AG10803 (cell line): ENCODE measurements at places on chromosomes 7 and 10.

- peak; percentile 34 for DNase-seq
Observed at GRCh38 chr7:130290745-130291144, 2.2 kb upstream of the CPA4 start.

GRCh38 chr10:111015181-111015580, 61.6 kb upstream of the ADRA2A start:
- DNase-seq: no peak

DNA sequence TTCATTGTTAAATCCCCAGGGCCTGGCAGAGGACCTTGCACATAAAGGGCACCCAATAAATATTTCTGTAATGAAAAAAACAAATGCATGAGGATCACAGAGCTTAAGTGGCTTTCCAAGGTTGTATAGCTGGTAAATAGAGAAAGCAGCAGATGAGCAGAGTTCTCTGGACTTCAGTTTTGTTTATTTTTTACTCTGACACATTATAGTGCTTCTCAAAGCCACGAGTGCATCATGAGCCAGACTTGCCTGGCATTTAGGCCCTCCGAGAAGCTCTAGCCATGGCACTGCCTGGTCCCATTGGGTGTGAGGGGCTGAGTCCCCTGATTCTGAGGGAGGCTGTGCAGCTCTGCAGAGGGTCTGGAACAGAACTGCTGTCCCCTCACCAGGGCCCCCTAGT, 87.2 kb upstream of the ZNF32 start:
- DNase-seq: peak; percentile 16

DNA sequence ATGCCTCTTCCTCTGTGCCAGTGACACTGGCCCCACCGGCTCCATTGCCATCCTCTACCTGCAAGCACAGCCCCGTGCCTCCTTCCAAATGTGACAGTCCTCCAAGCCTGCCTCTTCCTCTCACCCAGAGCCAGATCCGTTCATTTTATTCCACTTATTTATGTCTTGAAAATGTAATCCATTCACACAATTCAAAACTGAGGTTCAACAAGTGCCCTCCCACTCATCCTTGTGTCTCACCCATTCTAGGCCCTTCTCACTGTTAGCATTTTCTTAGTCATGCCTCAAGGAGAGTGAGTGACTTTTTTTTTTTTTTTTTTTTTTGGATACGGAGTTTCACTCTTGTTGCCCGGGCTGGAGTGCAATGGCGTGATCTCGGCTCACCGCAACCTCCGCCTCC, 41.7 kb downstream of the FKBP6 start:
- no peak for DNase-seq

GRCh38 chr10:120613180-120613579, 156.2 kb downstream of the PLPP4 start:
- DNase-seq: no peak

DNA sequence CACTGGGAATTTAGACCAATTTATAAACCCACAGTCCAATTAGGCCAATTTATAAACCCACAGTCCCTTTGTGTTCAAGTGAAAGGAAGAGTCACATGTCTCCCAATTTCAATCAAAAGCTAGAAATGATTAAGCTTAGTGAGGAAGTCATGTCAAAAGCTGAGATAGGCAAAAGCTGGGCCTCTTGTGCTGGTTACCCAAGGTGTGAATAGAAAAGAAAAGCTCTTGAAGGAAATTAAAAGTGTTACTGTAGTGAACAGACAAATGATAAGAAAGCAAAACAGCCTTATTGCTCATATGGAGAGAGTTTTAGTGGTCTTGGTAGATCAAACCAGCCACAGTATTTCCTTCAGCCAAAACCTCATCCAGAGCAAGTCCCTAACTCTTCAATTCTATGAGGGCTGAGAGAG, 245.0 kb downstream of the HDAC9 start:
- no peak for DNase-seq

DNA sequence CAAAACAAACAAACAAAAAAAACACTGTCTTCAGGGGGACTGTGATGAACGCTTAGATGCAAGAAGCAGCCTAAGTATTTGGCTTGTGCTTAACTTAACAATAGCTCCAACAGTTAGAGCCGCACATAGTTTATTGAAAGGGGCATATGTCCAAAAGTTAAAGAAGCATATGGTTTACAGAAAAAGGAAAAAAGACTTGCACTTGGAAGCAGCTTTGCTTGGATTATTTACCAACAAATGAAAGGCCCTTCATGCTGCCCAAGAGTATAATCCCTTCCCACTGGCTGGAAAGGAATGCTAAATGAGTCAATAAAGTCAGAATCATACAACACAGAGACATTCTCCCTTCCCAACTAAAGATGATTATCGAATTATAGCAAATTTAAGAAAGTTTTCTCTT, 77.9 kb downstream of the GLI3 start:
- peak; percentile 69 for DNase-seq

- no peak for DNase-seq
Observed at GRCh38 chr7:139455789-139456188, 27.7 kb downstream of the KLRG2 start.

DNA sequence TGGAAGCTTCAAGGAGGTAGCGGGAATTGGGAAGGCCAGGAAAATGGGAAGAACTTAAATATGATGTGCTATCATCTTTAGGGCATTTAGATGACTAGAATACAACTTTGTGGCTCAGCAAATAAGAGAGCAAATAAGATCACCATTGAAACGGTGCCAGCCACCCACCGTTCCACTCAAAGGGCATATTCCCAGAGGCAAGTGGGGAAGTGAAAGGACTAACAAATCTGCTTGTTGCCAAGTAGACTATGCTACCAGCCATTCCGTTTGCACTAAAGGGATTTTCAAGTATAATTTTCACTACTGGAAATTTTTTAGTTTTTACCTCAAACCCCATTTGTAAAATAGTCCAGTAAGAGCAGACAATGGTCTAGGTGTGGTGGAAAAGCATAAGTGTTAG, 4.0 kb upstream of the PPP1R3C start:
- DNase-seq: no peak

- peak; percentile 30 for DNase-seq
Observed at GRCh38 chr10:93068411-93069244, 5.1 kb upstream of the CYP26A1 start.

GRCh38 chr10:114749014-114749413, 72.6 kb upstream of the FHIP2A start:
- no peak for DNase-seq

- no peak for DNase-seq
Observed at GRCh38 chr10:4790045-4790444, 36.0 kb upstream of the AKR1E2 start.

DNA sequence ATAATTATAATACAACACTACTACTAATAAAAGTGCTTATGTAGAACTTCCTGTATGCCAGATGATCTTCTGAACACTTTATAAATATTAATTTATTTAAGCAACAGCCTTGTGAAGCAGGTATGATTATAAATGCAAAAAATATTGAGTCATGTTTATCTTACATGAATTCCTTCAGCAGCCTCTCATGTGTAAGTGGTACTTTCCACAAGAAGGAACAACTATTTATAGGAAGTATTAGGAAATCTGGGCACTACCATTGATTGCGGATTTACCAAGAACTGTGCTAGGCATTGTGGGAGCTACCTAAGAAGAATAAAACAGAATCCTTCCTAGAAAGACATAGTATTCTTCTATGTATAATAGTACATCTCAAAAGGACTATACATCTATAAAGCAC, 10.7 kb upstream of the STEAP4 start:
- no peak for DNase-seq

DNA sequence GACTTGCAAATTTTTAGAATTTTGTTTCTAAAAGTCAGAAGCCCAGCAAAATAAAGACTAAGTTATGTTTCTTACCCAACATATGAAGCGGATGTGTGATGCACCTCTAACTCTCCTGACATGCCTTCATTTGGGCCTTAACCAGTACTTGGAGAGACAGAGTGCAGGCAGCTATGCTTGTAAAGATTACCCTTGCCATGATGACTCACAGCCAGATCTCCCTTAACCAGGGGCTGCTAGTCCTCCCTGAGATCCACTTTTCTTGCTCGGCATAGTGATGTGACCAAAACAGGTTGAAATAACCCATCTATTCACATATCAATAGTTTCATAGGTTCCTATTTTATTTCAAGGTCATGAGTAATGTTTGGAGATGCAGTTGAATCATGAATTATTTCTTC, 43.6 kb downstream of the PPP1R3A start:
- no peak for DNase-seq

GRCh38 chr7:155387066-155387620, 70.8 kb upstream of the EN2 start:
- DNase-seq: no peak

DNA sequence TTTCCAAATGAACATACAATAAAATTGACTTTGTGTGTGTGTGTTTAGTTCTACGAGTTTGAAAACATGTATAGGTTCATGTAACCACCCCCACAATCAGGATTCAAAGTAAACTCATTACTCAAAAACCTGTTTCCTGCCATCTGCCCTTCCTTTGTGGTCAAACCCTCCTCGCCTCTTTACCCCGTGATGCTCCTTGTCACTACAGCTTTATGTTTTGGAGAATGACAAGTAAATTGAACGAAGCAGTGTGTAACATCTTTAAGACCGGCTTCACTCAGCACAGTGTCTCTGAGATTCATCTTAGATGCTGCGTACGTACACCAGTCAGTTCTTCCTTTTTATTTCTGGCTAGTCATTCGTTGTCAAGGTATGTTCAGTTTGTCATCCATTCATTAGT, 54.6 kb upstream of the MKI67 start:
- DNase-seq: no peak

- DNase-seq: no peak
Observed at GRCh38 chr7:123424463-123424862, 109.9 kb downstream of the IQUB start.

GRCh38 chr10:49564461-49565009, 25.6 kb upstream of the ERCC6 start:
- DNase-seq: peak; percentile 44

GRCh38 chr7:135995748-135996147, 18.6 kb upstream of the MTPN start:
- no peak for DNase-seq

DNA sequence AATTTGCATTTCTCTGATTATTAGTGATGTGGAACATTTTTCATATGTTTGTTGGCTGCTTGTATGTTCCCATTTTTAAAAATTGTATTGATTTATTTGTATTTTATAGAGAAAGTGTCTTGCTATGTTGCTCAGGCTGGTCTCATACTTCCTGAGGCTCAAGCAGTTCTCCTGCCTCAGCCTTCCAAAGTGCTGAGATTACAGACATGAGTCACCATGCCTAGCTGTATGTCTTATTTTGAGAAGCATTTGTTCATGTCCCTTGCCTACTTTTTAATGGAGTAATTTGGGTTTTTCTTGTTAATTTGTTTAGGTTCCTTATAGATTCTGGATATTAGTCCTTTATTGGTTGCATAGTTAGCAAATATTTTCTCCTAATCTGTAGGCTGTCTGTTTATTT, 214.2 kb upstream of the KAT6B start:
- peak; percentile 22 for DNase-seq
